SK-N-MC (cell line): ENCODE measurements at places on chromosomes 16 and 17.

GRCh38 chr17:45925311-45925710 lies 31.0 kb downstream of the MAPT start:
- DNase-seq: no peak

GRCh38 chr16:12267491-12267890 lies 291.0 kb downstream of the SNX29 start:
- DNase-seq: no peak

GRCh38 chr17:56274491-56274890 lies 121.2 kb downstream of the ANKFN1 start:
- no peak for DNase-seq

DNA sequence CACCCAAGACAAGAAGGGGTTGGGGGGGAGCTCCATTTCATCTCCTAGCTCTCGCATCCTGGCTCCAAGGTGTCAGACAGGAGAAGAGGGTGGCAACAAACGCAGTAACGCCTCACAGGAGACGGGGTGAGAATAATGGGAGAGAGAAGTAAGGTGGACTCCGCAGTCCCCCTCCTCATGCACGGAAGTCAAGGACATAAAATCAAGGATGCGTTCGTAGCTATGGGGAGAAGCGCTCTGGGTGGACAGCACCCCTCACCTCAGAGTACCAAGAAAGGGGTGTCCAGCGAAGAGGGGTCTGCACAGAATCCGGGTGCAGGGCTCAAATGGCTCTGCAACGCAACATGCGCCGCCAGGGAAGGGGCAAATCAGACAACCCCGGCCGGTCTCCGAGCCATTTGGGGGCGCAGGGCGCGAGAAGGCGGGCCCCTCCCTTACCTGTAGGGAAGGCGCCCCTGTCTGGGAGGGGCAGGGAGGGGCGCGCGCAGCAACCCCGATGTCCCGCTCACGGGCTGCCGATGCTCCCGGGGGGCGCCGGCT lies 555 bp downstream of the HDAC5 start:
- no peak for DNase-seq

- no peak for DNase-seq
These were observed 111.1 kb downstream of the OR1D5 start for GRCh38 chr17:2952174-2952845.

DNA sequence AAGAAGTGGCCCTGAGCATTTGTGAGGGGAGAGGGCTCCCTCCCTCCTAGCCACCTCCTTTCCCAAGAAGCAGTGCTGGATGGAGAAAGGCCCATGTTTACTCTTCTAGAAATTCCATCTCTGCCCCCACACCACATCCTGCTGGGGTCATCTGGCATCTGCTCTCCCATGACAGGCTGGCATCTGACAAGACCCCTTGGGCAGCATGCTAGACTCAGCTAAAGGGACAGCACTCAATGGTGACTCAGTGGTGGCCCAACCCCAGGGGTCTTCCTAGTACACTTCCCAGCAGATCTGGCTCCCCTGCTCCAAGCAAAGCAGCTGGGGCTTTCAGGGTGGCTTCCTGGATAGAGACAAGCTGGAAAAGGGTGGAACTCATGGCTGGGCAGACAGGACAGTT lies 14.4 kb downstream of the SLC38A7 start:
- no peak for DNase-seq

GRCh38 chr17:67434061-67434525 lies 57.0 kb downstream of the PITPNC1 start:
- no peak for DNase-seq

DNA sequence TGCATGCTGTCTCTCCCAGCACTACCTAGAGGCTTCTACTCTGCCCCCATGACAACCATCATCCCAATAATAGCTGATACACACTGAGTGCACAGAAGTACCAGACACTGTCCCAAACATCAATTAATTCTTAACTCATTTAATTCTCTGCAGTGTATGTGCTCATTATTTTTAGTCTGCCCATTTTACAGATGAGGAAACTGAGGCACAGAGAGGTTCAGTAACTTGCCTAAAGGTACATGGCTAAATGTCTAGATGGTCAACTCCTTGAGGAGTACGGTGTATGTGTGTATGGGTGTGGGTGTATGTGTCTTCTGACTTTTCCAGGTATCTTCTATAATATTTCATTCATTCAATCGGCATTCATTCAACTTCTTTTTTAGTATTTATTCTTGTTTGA lies 407.9 kb downstream of the SOX9 start:
- DNase-seq: no peak

GRCh38 chr16:14427371-14427948 lies 202.6 kb downstream of the PARN start:
- no peak for DNase-seq

DNA sequence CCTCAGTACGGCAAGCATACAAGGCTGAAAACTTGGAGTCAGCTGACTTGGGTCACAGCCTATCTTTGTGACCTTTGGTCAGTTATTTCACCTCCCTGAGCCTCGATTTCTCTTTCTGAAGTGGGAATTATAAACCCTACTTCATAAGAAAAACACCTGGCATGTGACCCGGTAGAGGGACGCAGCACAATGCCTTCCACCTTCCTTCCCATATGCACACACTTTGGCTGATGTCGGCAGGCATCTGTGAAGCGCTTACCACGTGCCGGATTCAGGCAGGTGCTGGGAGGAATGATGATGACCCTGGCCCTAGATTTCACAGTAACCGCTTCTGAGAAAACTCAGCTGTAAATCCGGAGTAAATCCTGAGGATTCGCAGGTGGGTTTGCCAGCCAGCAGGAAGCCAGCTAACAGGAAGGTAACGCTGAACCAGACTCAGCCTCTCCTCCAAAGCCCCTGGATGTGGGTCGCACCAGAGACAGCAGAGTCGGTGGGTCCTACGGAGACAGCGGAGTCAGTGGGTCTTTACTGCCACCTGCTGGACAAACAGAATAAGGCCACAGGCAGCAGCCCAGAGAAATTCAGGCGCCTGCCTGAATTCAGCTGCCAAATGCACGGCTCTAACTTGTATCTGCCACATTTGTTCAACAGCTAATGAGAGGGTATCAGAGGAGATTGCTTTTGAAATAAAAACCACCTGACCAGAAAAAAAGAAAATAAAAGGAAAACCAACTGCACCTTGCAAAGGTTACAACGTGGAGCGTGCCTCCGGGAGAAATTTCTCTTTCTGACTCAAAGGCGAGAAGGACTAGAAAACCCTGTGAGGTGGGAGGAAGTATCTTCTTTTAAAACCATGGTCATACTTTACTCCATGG lies 16.6 kb downstream of the COPRS start:
- no peak for DNase-seq

GRCh38 chr17:64304551-64304950 lies 41.5 kb upstream of the TEX2 start:
- DNase-seq: no peak

DNA sequence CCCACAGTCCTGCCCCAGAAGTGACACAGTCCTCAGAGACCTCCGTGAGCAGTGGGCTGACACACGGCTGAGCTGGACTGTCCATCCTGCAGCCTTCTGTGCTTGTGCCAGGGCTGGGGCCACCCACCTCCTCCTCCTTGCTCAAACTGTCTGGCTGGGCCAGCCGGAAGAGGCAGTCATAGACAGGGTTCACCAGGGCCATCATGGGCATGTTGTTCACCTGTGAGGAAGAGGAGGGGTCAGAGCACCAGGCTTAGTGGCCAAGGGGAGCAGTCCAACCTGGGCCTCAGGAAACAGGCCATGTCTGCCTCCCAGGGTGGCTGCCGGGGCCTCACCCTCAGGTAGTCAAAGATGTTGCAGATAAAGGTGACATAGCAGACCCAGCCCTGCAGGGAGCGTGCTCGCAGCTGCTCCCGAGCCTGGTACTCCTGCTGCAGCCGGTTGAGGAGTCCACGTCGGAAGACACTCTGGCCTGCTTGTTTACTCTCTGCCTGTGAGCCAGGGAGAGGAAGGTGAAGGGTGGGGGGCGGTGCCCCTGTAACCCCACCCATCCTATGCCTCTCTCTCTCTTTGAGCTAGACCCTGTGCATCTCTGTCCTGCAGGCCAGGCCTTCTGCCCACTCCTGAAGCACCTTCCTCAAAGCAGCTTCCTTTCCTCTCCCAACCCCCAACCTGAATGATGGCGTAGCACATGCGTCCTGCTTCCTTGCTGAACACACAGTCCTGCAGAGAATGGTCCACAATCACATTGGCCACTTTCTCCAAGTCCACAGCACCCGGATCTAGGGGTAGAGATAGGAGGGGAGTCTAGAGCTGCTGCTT lies 3.4 kb downstream of the MIF4GD start:
- DNase-seq: no peak

GRCh38 chr17:40978575-40979151 lies 5.5 kb downstream of the KRT40 start:
- DNase-seq: no peak

DNA sequence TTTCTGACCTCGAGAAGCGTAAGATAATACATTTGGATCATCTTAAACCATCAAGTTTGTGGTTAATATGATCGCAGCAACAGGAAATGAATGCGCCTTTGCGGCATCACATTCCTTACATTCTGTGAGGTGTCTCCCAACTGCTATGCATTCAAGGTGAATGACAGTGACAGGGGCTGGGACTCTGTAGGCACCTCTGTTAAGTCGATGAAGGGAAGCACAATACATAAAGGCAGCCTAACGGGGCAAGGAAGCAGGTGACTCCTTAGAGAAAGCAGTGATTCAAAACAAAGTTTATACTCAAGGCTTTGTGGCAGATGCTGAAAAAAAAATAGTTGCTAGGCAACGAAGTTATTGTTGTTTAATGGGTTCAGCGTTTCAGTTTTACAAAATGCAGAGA lies 21.6 kb upstream of the EVPL start:
- DNase-seq: no peak
